ENCODE measurements at places on chromosomes 2 and 18.

DNA sequence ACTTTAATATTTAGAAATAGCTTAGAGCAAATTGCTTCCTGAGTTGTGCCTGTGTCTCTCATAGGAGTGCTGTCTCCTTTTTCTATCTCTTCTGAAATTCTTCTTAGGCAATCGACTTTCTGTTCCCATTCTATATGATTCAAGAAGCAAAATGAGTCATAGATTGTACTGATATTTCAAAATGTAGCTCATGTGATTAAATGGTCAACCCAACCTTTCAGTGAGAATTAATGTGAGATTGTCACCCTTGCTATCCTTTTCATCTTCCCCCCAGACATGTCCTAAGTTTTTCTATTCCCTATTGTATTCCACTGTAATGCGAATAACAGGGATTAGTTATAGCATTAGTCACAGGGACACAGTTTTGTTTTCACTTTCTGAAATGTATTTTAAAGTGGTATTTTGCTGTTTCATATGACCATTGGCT lies 413.6 kb downstream of the THSD7B start:
- DNase-seq = no peak

- no peak for DNase-seq
Measured at GRCh38 chr2:144140891-144141290, 379.0 kb downstream of the ZEB2 start.

- no peak for DNase-seq
Measured at GRCh38 chr2:115165529-115166109, 723.2 kb downstream of the DPP10 start.

DNA sequence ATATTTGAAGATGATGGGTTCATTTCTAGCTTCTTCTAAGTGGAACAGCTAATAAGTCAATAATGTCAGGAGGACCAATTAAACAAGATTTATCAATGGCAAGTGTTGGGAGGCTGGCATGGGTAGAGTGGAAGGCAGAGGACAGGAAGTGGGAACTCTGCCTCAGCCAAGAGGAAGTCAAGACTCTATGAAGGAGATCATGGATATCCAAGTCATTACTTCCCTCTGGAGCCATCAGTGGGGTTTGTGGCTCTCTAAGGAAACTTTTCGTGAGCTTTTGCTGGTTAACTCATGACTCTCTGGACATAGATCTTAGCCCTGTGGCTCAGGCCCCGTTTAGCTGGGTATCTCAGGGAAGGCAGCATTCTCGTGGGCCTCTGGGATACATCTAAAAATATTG lies 410.4 kb upstream of the ID2 start:
- DNase-seq = no peak

DNA sequence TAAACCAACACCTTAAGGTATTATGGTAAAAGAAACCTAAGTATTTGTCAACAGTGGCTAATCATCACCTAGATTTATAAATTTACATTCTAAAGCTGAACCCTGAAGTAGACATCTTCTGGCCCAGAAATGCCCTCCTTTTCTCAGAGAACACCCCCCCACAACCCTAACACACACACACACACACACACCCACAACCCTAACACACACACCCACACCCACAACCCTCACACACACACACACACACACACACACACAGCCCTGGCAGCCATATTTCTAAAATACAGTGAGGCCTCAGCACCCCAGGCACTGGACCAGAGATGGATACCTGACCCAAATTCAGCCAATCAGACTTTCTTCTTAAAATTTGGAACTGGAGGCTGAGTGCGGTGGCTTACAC lies 14.3 kb downstream of the SRBD1 start:
- DNase-seq = no peak

DNA sequence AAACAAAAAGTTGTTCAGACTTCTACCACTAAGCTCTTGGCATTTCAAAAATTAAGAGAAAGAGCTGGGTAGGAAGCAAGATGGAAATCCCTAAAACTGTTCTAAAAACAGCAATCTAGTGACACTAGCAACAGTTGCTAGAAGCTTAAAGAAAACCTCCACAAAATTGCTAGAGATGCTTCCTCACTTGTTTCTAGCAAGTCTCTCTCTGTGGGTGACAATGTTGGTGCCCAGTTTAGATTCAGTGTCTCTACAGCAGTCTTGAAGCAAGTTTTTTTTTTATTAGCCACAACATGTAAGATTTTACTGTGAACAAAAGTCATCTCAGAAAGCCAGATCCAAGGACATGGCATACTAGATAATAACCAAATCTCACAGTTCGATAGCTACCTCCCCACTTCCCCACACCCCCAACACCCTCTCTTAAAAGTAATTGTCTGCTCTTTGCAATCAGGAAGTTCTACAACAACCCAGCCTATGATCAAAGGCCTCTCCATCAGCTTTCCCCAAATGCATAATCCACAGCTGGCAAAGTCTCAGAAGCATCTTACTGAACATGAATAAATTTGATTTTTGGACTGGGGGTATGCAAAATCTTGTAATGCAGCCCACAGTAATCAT lies 70.0 kb downstream of the ANKRD44 start:
- DNase-seq = peak; percentile 26

DNA sequence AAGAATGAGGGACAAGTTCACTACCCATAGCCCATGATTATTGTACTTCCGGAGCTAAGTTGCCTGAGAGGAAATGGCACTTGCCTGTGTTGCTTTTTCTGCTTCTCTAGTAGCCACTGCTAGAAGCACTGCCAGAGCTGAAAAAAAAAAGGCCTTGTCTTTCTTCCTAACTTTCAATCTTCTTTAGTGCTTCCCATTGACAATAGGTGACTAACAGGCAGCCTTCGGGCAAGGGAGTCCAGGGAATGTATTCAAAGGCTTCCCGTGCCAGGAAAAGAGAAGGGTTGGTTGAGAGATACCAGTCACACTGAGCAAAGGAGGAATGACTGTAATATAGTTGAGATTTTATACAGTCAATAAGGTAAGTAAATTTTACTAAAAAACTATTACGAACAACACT lies 242.0 kb downstream of the CALCRL start:
- DNase-seq = no peak

DNA sequence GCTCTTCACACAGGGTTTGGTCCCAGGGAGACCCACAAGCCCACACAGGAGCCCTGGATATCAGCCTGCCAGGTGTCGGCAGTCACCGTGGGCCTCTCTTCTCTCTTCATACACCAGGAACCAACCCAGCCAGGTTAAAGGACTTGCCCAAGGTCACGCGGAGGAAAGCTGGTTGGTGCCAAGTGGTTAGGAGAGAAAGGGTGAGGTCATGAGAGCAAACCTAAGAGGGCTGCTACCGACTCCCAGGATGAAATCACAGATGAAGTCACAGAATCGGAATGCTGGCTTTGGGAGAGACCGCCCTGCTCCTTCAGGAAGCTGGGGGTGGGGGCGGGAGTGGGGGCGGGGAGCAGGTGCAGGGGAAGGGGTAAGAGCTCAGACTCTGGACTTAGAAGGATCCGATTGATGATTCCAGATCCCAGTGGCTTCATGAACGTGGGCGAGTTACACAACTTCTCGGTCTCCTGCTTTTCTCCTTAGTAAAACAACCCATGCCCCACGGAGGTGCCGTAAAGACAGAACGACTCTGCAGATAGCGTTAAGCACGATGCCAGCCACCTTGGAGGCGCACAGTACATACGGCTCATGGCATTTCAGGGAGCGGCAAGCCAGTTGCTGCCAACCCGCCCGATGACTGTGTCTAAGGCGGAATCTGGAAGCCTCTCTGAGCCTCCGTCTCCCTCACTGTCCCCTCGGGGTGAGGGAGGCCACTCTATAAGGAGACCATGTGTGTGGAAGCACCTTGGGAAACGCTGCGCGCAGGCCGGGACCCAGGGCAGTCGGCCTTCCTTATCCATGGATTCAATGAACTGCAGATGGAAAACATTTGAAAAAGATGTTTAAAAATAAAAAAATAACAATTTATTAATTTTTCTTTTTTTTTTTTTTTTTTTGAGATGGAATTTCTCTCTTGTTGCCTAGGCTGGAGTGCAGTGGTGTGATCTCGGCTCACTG lies 23.0 kb upstream of the TAF1B start:
- no peak for DNase-seq

GRCh38 chr2:232842689-232843088 lies 27.4 kb upstream of the SNORC start:
- DNase-seq = no peak

- DNase-seq = no peak
Measured at GRCh38 chr2:167935803-167936110, 311.6 kb downstream of the STK39 start.

DNA sequence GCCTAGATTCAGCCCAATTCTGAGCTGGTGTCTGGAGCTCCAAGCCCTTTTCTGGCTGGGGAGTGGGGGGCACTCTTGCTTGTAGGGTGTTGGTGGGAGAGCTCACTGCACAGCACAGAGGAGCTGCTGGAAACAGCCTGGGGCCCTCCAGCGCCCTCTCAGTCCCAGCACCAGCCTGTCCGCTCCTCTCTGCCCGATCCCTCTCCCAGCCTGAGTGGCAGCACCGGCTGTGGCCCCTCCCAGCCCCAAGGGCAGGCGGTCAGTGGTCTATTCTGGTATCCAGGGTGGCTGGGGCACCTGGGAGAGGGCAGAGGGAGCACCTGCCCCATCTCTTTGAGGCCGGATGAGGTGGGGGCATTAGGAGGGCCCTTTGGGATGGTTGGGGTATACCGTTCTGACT lies 13.2 kb upstream of the DES start:
- DNase-seq = no peak

- DNase-seq = no peak
Measured at GRCh38 chr2:57876313-57876712, 170.3 kb upstream of the VRK2 start.

All from activated CD4-positive, alpha-beta T cell treated with anti-CD3 and anti-CD28 coated beads, Interleukin-2, amount 10 ng/mL, durations not matched to agents 7 days and 5 days (primary cell).